ENCODE measurements at places on chromosomes 2 and 18.

GRCh38 chr18:21933931-21934765 is 193.6 kb downstream of the MIB1 start:
- DNase-seq, result no peak

DNA sequence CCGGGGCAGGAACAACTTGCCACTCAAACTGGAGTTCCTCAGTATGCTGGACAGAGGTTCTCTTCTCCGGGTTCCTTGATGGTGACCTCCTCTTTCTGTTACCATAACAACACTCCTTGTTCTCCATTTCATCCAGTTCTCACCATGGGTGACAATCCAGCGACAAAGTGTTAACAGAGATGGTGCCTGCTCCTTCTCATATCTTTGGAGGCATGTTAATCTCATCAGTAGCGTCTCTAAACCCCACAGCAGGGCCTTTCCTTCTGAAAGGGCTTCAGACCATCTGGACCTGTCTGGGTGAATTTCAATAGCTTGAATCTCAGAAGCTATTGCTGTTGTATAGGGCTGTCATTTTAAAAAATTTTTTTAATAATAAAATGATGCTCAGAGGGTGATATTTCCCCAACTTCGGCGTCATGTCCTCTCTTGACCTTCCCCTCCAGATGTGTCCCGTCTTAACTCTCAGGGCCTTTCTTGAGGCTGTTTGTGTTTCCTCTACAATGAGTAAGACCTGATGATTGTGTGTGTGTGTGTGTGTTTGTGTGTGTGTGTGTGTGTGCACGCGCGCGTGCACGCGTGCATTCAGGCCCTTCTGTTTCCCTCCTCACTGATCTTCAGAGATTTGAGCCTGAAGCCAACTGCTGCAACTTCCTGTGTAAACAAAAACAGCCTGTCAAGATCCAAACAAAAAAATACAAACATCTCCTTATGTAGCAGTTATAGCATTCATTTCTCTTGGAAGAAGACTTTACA is 24.3 kb upstream of the CETN1 start:
- no peak for DNase-seq

- no peak for DNase-seq
These were observed 9.3 kb upstream of the NPC1 start for GRCh38 chr18:23595591-23595990.

DNA sequence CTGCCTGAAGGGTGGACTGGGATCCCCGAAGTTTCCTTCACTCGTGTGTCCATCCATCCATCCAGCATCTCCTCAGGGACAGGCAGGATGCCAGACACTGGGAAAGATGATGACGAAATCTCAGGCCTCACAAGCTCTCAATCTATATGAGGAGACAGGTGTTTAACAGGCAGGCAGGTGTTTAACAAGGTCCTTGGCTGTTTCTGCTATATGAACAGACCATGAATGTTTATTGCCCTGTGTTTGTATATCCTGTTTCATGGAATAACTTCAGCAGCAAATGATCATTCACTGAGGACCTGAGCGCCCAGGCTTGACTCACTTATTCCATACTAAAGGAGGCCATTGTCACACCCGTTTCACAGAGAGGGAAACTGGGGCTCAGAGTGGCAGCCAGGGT is 685.8 kb upstream of the HS6ST1 start:
- no peak for DNase-seq

DNA sequence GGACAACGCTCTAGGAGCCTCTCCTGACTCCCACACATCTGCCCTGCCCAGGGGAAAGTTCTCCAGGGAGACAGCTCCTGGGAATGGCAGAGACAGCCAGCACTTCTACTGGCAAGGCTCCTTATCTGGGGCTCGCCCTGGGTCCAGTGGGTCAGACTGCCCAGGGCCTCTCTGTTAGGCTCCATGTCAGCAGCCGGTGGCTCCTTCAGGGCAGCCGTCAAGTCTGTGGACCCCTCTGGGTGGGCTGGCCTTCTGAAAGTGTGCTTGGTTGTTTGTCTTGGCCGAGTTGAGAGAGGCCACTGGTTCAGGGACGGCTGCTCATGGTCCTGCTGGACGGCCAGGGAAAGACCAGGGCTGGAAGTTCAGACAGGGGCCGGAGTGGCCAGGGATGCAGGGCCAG is 65.6 kb downstream of the RPIA start:
- DNase-seq, result no peak

DNA sequence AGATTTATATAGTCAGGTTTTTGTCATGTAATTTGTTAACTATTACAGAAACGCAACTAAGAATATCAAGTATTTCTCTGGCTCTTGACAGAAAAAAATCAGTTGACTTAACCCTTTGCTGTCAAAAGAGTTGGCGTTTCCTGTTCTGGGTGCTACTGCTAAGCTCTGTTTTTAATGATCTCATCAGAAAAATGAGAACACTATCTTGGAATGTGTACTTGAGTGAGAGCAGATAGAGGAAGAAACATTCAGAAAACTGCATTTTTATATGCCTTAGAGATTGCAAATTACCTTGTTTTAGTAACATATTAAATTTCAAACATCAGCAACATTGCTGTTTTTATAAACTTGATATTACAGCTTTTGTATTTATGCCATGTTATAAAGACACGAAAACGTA is 297.9 kb downstream of the RDH14 start:
- no peak for DNase-seq

- DNase-seq, result no peak
These were observed 783.3 kb downstream of the PLCL1 start for GRCh38 chr2:198587741-198588140.

DNA sequence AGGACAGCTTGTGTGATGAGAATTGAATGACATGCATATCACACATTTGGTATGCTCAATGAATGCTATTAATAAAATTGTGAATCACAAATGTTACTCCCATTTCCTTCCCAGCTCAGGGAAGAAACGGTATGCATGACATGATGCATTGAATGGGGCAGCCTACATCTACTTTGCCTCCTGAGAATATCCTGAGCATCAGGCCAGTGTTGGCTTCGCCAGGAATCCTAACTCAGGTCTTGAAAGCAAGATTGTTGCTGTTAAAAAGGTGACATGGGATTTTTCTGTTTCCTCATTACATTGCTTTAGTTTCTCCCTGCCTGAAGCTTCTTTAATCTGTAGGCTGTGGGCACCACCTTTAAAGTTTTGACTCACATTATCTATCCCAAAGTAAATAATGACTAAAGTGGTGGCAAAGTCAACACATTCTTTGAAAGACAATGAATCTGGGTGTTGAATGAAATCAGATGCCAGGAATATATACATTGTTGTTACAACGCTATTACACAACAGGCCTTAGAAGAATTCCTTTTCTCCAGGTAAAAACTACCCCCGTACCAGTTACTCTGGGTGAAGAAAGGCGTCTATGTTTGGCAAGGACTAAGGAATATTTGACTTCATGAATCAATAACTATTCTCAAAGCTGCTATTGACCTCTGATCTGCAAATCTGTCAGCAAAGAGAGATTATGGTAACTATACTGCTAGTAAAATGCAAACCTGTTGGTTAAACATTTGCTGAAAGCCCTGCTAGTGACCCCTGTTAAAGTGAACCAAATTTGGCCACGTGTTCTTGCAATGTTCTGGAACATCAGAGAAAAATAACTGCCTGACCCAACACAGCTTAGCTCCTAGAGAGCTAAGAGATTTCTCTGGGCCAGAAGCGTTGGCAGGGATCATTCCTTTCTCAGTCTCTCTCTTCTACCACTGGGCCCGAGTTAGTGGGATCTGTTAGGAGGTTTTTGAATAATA is 30.5 kb upstream of the NEDD4L start:
- DNase-seq, result peak; percentile 49

GRCh38 chr2:31334311-31335026 is 80.1 kb downstream of the XDH start:
- DNase-seq, result no peak

DNA sequence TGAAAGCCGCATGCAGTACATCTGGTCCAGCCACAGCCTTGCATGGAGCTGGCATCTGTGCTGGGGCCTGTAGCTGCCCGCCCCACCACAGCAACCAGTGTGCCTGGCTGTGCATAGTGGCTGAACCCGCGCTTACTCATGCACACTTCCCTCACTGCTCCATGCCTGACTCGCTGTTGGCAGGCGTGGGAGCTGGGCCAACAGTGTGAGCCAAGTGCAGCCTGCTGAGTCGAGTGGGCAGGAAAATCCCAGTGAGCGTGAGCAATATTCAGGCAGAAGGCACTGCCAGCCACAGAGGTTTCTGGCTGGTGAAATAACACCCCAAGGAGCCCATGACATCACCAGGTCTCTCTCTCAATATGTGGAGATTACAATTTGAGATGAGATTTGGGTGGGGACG is 1674.1 kb upstream of the TMEFF2 start:
- no peak for DNase-seq

DNA sequence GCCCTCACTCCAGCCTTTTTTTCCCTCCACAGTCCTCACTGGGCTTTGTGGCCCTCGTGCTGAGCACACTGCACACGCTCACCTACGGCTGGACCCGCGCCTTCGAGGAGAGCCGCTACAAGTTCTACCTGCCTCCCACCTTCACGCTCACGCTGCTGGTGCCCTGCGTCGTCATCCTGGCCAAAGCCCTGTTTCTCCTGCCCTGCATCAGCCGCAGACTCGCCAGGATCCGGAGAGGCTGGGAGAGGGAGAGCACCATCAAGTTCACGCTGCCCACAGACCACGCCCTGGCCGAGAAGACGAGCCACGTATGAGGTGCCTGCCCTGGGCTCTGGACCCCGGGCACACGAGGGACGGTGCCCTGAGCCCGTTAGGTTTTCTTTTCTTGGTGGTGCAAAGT is 39.4 kb downstream of the STEAP3 start:
- no peak for DNase-seq

DNA sequence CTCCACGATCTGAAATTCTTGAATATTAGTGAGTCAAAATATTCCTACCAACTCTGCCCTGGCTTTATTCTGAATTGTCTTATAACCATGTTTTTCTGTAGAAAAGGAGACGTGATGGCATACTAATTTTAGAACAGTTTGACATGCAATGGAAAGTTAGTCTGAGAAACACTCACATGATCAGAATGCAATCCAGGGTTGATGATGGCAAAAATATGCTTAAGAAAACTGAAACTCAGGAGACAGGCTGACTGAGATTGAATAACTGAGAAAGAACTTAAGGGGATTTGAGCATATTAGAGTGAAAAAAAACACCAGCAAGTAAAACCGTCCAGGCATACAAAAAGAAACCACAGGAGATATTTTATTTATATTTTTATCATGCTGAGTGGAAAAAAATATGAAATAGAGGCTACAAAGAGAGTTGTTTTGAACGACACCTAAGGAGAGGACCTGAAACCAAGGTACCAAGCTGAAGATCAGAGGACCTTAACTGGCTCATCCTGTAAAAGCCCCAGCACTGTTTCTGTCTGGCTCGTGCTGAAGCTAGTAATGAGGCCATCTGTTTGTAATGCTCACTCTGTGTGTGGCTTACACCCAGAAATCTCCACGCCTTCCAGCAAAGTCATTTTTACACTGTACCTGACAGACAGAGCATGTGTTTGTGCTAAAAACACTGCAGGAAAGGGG is 437.2 kb upstream of the PKDCC start:
- DNase-seq, result no peak

- DNase-seq, result no peak
These were observed 89.4 kb upstream of the SLC38A11 start for GRCh38 chr2:165044505-165045303.

DNA sequence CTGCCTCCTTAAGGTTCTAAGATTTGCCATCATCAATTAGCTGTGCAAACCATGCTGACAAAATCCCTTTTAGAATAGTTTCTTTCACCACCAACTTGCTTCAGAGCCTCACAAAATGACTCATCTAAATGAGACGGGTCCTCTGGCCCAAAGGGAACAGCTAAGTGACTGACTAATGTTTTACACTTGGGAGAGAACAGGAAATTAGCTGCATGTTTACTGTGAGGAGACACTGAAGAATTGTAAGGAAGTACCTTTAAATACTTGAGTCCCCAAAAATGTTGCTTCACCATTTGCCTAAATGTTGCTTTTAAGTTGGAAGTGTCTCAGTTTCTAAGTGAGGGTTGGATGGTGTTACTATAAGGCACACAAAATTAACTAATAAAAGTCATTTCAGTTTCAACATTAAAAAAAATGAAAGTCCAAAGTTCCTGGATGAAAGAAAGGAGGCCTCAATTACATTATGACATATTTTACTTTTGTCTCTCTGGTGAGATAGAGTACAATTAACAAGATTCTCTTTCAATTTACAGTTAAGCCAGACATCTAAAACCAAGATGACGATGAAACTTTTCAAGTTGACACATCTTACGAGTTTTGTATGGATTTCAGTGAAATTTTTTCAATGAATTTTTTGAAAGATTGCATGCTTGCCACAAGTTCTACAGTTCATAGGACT is 229.1 kb upstream of the FN1 start:
- peak; percentile 26 for DNase-seq

DNA sequence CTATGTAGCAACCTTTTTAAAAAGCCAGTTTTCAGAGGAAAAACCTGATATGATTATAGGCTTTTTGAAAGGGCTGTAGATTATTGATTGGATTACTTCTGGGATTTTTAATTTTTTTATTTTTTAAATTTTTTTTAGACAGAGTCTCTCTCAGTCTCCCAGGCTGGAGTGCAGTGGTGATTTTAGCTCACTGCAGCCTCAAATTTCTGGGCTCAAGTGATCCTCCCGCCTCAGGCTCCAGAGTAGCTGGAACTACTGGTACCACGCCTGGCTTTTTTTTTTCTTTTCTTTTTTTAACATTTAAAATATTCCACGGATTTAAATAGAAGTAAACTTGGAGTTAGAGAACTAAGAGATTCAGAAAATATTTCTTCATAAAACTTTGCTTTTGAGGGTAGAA is 1.2 kb downstream of the MRPL19 start:
- DNase-seq, result no peak

- DNase-seq, result peak; percentile 13
These were observed 96.8 kb upstream of the FZD7 start for GRCh38 chr2:201936817-201937216.

GRCh38 chr2:85133751-85134254 is 611 bp downstream of the TCF7L1 start:
- peak; percentile 46 for DNase-seq

- DNase-seq, result no peak
These were observed 83.8 kb downstream of the EDAR start for GRCh38 chr2:108905176-108905575.

GRCh38 chr2:126750506-126750905 is 94.5 kb downstream of the GYPC start:
- no peak for DNase-seq

- DNase-seq, result no peak
These were observed 19.3 kb upstream of the TMEM87B start for GRCh38 chr2:112035786-112036185.

DNA sequence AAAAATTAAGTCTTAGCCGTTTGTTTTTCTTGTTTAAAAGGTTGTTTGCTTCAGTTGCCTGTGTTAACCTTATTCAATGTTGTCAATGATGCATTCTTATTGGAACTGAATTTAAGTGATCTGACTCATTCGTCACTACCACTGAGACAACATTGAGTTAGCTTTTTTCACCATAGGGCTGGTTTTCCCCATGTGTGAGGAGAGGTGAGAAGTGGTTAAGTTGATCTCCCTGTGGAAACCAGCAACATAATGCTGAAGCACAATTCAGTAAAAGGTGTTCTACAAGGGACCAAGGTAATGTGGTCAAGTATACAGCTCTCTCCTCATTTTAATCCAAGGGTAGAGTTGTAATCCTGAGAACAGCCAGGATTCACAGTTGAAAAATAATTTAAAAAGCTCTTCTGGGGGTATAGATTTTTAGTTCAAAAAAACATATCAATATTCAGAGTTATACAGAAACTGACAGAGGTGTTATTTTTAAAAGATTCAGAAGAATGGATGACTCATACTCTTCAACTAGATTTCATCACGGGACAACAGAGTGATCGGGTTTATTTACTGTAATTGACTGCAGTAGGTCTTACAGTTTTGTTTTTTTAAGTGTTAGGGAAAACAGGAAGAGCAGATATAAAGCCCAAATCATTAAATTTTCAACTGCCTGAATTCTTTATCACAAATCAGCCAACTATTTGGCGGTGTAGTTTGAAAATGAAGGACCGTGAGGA is 12.6 kb downstream of the NOP58 start:
- no peak for DNase-seq

All from Calu3 (cell line).